ENCODE measurements at places on chromosomes 1 and 21.

DNA sequence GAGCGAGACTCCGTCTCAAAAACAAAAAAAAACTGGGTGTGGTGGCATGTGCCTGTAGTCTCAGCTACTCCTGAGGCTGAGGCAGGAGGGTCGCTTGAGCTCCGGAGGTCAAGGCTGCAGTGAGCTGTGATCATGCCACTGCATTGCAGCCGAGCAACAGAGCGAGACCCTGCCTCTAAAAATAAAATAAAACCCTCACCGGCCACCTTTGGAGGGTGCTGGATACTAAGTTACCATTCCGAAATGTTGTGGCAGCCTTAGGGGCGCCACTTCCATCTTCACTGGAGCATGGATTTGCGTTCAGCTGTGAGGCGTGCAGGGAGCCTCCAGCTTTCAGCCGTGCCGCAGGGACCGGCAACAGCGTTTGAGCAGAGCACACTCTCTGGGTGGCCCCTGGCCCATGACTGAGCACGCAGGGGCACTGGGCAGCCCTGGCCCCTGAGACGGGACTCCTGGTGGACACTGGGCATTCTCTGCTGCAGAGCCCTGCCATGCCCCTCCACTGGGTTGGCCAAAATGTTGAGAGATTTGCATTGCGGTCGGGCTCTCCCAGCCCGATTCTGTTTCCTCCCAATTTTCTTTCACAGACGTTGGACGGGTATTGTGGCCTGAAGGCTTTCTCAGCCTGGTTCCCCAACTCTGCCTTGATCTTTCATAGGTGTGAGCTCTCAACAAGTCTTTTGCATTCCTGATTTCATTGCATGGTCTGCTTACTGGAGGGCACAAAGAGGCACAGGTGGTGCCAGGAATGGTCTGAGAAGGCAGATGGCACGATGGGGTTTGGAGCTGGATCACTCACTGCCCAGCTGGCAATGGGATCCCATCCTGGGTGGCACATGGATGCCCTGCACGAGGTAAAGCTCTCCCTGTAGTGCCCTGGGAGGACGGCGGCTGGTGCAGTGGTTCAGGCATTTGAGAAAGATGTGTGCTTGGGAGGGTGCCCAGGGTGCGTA is 5.8 kb upstream of the CFAP74 start:
- no peak for DNase-seq

GRCh38 chr1:152811050-152811449 is 721 bp upstream of the LCE1B start:
- no peak for DNase-seq

DNA sequence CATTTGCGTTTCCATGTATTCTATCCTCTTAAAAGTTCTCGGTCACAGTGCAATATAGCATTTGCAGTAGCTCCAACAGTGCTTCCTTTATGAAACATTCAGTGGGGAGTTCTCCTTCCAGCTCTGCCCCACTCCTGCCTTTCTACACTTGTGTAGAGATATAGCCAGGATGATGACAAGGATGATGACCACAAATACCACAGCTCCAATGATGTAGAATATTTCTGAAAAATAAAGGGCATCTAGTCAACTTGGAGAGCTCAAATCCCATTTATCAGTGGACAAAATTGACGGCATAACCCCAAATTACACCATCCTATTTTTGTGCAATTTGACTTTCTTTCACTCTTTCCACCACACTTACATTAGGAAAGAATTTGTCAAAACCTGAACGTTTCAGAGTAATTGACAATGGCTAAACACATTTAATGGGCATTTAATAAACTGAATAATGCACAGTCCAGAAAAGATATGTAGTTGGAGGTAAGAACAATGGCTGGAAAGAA is 11.1 kb downstream of the F3 start:
- DNase-seq = no peak

GRCh38 chr1:187034501-187034900 is 205.8 kb downstream of the PLA2G4A start:
- no peak for DNase-seq

DNA sequence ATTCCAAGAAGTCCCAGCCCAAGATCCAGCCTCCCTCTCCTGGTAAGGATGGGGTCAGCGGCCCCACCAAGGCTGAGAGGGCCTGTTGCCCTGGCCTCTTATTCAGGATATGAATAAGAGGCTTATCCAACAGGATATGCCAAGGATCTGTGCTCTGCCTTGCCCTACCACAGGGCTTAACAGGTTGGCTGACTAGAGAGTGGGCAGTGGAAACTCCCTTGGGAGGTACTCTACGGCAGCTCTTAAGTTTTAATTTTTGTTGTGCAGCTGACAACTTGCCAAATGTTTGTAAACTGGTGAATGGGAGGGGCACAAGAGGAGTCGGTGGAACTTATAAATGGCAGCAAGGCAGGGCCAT is 16.5 kb upstream of the PIGV start:
- peak; percentile 19 for DNase-seq

GRCh38 chr1:3247521-3248121 is 178.6 kb downstream of the PRDM16 start:
- DNase-seq = no peak

DNA sequence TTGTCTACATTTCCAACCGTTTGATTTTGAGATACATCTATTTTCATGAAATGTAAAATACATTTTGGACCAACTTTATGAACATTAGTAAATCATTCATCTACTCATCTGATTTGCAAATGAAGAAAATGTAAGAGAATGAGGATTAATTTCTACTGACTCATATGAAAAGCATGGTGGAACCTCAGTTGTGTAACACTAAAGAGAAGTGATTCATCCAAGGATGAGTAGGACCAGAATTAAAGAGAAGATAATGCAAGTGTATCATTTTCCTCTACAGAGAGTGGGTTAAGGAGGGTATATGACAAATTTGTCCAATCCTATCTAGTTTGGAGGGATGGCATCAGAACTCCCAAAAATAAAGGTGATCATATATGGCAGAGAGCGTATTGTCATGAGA is 1967.6 kb downstream of the MRPL39 start:
- no peak for DNase-seq

- DNase-seq = no peak
These were observed 126.7 kb downstream of the CAMTA1 start for GRCh38 chr1:6911974-6912373.

GRCh38 chr1:175413367-175413766 is 220.8 kb upstream of the KIAA0040 start:
- no peak for DNase-seq

GRCh38 chr21:17467829-17468228 is 45.0 kb upstream of the CXADR start:
- no peak for DNase-seq

GRCh38 chr1:25908161-25908560 is 1.9 kb upstream of the STMN1 start:
- DNase-seq = no peak

DNA sequence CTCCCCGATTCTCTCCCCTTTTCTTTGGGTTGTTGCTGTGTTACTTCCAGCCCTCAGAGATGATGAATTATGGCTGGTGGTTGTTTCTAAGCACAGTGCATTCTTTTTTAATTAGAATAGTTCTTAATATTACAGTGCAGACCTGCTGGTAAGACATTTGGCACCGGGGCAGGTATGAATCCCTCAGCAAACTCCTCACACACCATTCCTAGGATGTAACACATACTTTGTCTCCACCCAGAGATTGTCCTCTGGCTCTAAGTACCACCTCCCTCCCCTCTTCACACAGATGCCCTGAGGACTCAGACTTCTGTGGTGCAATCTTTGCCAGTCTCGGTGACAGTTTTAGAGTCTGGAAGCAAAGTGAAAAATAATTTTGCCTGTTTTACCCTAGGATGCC is 143.1 kb downstream of the HLX start:
- DNase-seq = no peak

- no peak for DNase-seq
These were observed 229.5 kb downstream of the DPYD start for GRCh38 chr1:97691325-97691724.

DNA sequence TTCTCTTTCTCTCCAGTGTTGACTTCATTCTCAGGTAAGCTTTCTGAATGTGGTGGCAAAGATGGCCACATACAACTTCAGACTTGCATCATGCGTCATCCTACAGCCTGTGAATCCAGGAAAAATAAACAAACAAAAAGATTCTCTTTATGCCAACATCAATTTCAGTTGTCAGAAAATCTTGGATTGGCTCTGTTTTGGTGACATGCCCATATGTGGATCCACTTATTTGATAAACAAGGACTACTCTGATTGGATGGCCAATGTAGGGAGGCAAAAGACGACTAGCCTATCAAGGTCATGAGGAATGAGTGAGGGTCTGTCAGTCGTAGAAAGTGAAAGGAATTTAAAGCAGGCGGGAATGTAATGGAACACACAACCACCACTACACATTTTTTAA is 866.6 kb downstream of the USP25 start:
- DNase-seq = no peak

- DNase-seq = no peak
These were observed 8.9 kb downstream of the PTPRU start for GRCh38 chr1:29245261-29245660.

GRCh38 chr21:45601551-45601950 is 42.0 kb upstream of the PCBP3 start:
- no peak for DNase-seq

- no peak for DNase-seq
These were observed 645.6 kb downstream of the RWDD3 start for GRCh38 chr1:95879498-95880050.

DNA sequence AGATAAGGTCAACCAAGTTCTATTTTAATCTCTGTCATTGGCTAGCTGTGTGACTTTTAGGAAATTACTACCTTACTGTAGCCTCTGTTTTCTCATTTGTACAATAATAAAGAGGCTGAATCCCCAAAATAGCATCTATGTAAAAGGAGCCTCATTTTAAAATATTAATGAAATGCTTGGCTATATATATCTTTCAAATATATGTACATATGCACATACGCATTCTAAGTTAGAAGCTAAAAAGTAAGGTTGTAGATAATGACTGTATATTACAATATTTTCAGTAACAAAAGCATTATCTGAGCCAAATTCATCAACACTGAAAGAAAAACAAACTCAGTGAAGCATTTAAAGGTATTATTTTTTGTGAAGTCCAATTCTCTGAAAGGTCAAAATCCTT is 44.6 kb downstream of the TYW3 start:
- DNase-seq = no peak

DNA sequence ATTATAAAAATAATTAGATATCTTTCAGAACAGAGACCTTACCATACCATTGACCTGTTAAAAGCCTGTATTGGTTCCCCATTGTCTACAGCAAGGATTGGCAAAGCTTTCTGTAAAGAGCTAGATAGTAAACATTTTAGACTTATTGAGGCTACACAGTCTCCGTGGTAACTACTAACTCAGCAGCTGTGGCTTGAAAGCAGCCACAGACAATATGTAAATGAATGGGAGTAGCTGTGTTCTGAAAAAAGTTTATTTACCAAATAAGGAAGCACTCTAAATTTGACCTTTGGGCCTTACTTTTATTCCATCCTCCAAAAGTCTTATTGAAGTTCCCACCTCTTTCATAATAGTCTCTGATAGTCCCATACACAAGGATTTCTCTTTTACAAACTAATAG is 39.7 kb downstream of the NUP210L start:
- no peak for DNase-seq

GRCh38 chr1:177024623-177025022 is 139.9 kb downstream of the ASTN1 start:
- DNase-seq = no peak

DNA sequence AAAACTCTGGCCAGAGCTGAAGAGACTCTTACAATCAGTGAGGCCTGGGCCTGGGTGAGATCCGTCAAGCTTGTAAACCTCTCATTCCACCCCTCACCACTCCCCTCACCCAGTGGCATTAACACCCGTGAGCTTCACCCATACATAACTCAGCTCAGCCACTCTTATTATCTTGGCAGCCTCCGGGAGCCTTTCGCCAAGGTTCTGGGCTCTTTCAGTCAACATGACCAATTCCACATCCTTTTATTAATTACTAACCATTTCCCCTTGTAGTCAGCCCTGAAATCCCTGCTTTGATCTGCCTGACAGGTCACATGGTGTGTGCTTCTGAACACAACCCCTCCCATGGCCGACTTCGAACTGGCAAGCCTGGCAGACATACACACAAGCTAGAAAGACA is 134.8 kb downstream of the SETD4 start:
- DNase-seq = no peak

DNA sequence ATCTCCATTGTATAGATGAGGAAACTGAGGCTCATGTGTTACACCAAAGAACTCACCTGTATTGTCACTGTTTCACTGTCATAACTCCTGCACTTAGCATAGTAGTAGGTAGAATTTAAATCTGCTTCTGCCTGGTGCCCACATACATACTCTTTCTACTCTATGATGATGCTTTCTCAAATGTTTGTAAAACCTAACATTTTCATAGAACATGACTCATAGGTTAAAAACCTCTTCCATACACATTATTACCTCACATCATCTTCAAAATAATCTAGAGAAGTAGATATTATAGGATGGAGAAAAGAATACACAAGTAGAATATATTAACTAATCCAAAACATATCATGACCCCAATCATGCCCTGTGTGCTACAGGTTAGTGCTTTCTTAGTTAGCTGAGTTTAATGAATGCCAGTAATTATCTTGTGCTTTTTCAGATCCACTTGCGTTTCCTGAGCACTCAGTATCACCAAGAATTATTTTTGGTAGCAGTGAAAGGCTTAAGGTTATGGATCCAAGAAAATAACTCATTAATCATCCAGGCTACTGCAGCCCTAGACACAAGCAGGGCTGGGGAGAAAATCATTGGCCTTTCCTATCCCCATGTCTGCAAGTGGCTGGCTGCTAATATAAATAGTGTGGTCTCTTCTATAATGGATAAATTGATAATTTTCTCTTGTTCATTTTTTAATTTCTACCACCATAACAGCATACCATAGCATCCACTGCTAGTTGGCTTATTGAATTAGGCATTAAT is 156.9 kb downstream of the LRRC40 start:
- no peak for DNase-seq

DNA sequence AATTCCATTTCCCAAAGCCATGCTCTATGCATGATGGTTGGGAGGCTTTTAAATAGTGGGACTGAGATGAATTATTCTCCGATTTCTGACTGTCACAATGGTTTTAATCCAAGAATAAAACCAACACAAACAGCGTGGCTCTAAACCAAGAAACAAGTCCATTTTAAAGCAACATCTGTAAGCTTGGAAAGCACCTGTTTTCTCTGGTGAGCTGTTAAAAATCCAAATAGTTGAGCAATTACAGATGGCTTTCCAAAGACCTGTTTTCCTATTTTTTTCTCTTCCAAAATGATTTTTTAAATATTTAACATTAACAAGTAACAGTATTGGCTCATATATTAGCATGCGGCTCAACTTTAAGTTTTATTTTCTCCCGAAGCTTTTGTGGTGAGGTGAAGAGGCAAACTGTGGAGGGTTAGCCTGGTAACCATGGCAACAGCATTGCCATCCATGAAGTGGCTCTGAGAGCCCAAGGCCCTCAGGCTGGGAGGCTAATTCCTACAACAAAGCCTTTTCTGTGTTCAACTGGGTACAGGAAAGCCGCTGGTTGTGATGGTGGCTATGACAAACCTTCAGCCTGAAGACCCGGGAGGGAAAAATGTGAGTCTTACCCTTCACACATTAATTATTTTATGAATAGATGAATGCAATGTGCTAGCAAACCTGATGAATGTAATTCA is 56.7 kb upstream of the B3GALT5 start:
- DNase-seq = no peak

All from activated CD4-positive, alpha-beta memory T cell treated with anti-CD3 and anti-CD28 coated beads for 36 hours (primary cell).